ENCODE measurements at places on chromosomes 2 and 18.
A peak's percentile ranks its signal among the peaks of the same experiment; 100 is the strongest.

GRCh38 chr2:149596471-149596870 is 8.9 kb upstream of the MMADHC start:
- DNase-seq: no peak

DNA sequence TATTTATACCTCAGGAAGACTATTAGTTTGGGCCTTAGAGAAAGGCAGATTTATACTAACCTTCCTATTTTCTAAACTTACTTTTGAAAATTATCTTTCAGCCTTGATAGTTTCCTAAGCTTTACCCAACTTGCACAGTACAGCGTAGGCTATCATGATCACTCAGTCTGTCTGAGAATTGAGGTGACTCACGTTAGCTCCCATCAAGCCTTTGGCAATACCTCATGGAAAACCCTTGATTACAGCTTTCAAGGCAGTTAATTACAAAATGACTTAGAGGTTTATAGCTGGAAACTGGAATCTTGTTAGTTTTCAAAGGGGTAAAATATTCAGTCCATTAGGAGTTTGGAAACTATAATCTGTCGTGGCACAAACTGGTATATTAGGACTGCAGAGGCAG is 26.4 kb upstream of the ARMC9 start:
- DNase-seq: no peak

DNA sequence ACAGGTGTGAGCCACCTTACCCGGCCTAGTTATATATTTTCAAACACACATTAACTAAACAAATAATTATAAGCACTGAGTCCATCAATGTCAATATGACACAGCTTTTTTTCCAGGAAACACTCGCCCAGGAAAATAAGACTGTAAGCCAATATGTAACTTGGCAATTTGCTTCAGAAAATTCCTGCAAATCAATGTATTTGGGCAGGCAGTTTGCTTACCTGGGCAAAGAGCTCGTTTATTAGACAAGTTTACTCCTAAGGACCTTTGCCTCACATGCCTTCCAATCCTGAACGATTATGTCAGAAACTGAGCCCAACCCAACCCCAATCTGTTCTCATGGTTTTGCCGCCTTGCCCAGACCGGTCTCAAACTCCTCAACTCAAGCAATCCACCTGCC is 34.7 kb upstream of the NDUFV2 start:
- no peak for DNase-seq

DNA sequence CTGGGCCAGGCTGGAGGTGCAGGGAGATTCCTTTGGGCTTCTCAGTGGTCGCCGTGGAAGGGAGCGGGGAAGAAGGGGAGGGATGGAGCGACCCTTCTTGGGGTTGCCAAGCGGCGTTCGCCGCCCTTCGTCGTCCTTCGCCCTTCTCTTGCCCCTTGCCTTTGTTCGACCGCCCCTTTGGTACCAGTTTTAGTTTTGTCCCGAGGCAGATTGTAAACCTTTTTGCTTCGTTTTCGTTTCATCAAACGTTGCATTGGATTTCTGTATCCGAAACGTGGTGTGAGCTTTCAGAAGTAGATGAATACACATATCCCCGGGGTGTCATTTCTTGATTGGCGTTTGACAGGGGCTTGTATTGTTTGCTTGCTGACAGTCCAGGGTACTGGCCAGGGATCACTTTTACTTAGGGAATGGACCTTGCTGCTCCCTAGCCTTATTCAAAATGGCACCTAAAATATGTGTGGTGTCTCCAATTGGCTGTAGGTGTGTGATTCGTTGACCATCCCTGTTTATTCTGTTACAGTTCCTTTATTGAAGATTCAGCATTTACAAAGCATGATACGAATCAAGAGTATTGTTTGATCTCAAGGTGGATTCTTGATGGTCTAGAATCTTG is 788 bp downstream of the USP14 start:
- peak; percentile 8 for DNase-seq

GRCh38 chr2:156064540-156064939 is 268.0 kb downstream of the NR4A2 start:
- no peak for DNase-seq

DNA sequence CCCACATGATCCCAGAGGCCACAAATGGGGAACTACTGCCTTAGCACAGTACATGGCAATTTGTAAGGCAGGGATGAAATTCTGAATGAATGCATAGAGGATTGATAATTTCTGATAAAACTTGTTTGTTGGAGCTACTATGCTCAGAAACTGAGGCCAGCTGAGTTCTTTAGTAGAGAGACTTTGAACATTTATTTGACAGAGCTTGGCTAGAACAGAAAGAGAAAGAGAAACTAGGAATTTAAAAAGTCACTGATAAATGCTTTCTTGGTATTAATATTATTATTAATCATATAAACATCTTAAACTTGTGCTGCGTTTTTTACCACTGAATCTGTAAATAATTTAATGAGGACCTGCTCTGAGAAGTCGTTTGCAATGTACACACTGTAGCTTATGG is 923.7 kb upstream of the CNTNAP5 start:
- DNase-seq: no peak

All from AML-193 (cell line).